Fibroblast of skin of right quadriceps (primary cell): ENCODE measurements at places on chromosomes 7 and 10.

- no peak for DNase-seq
These were observed 14.4 kb upstream of the ITGB1 start for GRCh38 chr10:32972460-32972859.

GRCh38 chr7:140923358-140924006, 1.2 kb downstream of the BRAF start:
- no peak for DNase-seq

DNA sequence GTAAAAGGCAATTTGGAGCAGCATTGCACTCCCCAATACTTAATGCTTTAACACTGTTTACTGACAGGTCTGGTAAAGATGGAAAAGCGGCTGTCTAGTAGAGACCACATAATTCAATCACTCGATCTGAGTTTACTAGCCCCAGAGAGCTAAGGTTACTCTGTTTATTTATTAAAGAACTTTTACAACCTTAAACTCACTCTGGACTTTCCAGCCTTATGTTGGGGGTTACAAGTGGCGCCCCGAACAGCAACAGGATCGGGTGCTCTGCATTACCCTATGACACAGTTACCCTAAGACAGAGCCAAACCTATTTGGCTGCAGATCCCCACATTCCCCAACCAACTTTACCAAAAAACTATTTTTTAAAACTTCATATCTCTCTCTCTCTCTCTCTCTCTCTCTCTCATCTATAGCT, 43.9 kb downstream of the MRPS24 start:
- no peak for DNase-seq

- no peak for DNase-seq
These were observed 27.9 kb upstream of the ABLIM1 start for GRCh38 chr10:114686013-114686412.

DNA sequence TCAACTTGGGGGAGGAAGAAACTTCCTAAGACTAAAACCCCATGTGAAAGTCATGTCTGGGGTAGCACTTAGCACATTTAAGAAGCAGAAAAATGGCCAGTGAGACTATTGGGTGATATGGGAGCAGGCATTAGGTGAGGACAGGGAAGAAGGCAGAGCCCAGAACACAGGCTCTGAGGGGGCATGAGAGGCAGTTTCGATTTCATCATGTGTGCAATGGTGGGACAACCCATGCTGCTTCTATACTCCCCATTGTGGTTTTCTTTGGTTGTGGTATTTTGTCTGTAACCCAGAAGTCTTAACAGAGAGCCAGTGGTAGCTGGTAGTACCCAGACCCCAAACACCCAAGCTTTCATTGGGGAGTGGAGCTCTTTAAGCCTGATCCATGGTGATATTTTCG, 752.0 kb downstream of the GRID1 start:
- DNase-seq: no peak

DNA sequence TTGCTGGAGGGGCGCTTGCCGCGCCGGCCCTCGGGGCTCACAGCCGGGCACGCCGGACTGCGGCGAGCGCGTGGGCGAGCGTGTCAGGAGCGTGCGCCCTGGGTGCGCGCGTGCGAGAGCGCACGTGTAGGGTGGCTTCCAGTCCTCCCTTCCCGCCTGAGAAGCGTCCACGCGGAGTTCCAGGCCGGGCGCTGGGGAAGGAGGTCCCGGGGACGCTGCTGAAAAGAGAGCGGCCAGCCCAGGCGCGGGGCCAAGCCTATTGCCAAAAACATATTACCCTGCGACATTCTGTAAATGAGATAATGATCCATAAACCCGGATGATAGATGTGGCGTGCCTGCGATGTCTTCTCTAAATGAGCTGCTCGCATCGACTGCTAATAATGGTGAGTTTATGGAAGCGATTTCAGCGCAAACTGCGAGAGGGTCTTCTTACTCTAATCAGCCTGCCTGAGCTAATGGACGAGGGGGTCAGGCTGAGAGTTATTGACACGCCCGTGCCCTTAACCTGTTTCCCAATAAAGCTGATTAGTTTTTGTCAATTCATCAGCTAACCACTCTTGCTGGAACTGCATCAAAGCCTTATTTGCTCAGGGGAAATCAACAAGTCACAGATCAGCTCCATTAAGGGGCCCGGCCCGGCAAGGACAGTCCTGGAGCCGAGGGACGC, 8.0 kb upstream of the MNX1 start:
- DNase-seq: no peak

GRCh38 chr10:33211106-33211878, 123.2 kb downstream of the NRP1 start:
- peak; percentile 82 for DNase-seq

- DNase-seq: no peak
These were observed 140.8 kb upstream of the GRB10 start for GRCh38 chr7:50923476-50923875.

DNA sequence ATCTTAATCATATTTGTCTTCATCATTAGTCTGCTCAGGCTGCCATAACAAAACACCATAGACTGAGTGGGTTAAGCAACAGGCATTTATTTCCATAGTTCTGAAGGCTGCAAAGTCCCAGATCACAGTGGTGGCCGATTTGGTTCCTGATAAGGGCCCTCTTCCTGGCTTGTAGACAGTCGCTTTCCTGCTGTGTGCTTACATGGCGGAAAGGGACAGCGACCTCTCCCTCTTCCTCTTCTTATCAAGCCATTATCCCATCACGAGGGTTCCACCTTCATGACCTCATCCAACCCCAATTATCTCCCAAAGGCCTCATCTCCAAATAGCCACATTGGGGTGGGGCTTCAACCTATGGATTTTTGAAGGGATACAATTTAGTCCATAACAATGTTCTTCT, 84.0 kb downstream of the LYZL1 start:
- DNase-seq: no peak

GRCh38 chr10:80540136-80540535, 2.4 kb downstream of the SH2D4B start:
- no peak for DNase-seq

DNA sequence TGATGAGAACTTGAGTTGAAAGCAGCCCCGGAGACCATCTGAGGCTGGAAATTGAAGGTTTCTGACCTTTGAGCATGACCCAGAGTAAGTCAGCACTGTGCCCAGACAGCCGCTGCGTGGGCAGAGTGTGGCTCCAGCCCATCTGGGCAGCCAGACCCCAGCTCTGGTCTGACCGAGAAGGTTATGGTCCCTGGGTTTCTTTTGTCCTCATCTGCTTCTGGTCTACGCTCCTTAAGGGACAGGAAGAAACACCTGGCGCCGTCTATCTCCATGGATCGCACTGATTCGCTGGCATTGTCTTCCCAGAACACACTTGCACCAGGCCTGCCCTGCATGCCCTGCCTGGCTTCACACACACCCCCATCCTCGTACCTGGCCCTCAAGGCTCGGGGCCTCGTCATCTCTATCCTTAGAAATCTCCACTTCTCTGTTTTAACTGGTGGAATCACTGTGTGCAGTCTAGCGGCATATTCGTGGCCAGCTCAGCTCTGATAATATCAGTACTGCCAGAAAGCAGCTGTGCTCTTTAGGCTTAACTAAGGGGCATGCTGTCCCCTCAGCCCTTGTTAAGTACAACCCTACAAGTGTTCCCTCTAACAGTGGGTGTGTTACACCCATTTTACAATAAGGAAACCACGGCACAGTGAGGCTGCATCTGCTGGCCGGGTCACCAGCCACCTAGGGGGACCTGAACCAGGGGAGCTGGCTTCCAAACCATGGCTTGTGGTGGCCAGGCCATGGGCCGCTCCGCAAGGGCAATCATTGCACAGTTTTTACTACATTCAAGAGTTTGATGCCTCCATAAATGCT, 127.7 kb downstream of the ADCY1 start:
- DNase-seq: no peak

DNA sequence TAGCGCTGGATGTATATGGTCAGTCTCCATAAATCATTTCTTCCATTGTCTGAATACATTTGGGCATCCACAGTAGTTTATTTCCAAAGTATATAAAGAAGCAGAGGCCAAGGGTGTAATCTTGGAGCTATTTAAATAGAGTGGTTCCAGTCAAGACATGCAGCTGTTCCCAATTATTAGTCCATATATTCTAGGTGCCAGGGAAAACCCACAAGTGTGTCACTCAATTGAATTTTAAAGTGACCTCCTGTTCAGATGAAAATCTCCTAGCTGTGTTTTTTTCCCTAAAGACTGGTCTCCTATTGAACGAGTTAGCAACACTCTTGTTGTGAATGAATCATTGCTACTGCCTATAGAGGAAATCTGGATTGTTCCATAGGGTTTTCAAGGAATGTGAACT, 260.2 kb upstream of the BMPER start:
- peak; percentile 79 for DNase-seq

- peak; percentile 69 for DNase-seq
These were observed 234.5 kb downstream of the PARD3 start for GRCh38 chr10:34580643-34581042.

DNA sequence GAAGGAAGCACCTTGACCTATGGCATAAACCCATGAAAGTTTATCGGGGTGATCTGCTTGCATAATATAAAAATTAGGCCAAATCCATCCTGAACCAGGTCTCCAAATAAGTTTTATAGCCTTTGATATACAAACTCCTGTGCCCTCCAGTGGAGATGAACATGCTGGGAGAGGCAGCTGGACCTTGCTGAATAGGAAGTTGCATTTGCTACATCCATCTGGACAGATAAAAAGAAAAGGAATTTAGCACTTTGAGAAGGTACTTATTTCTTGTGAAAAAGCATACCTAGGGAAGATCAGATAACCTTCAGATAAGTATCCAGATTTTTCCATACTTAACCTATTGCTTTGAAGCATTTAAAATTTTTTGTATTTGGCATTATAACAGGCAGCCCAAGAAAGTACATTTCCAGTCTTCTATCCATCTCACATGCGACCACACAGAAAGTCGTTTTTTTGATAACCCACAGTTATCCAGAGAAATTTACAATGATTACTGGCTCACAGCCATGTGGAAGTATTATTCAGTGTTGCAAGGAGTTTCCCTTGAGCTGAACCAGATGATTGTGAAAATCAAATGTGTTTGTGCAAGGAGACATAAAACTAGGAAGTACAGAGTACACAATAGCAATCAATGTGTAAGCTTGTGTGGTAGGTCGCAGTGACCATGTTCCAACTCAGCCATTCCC, 124.4 kb upstream of the STK17A start:
- no peak for DNase-seq

GRCh38 chr7:151245360-151246101, 3.0 kb downstream of the SMARCD3 start:
- no peak for DNase-seq

DNA sequence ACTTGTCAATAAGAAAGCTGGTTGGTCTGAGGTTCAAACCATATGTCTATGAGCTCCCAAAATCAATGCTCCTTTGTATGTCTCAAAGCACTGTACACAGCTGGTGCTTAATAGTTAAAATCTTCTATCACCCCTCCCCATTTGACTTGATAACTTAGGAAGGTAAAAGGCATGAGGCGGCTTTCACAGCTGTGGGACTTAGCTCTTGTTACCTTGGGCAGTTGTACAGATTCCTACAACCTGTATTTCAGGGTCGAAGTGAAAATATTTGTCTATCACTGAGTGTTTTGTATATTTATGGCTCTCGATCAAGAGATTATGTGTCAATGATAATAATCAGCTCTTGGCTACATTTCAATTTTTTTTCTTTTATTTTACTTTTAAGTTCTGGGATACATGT, 992 bp upstream of the KIFBP start:
- no peak for DNase-seq

GRCh38 chr10:113108194-113108835, 158.3 kb downstream of the TCF7L2 start:
- no peak for DNase-seq

DNA sequence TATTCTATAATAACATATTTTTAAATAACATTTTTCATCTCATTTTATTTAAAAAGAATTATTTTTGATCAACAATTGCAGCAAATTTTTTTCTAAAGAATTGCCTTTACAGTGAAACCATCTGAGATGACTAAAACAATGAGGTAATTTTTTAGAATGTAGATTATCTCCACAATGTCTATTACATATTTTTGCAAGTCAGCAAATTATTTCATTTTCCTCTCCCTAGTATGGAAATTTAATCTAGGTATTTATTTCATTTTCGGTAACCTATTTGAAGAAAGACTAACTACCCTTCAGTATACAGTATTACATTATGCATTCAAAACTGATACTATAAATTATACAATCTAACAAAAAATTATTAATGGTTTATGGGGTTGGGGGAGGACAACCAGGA, 213.2 kb upstream of the SP4 start:
- DNase-seq: no peak

DNA sequence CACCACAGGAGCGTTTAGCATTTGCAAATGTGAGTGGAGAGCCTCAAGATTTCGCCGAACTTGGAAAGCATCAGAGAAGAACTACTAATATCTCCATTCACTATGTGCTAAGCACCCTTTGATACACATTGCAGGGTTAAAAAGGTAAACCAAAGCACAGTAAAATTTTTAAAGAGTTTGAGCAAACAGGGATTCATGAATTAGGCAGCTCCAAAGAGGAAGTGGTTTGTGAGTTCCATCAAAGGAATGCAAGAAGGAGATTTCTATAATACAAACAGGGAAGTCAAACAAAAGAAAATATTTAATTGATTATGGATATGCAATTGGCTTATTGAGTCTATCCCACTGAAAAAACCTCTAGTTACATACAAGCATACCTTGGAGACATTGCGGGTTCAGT, 81.1 kb upstream of the TMEM72 start:
- peak; percentile 73 for DNase-seq

- no peak for DNase-seq
These were observed 33.1 kb downstream of the SCRN1 start for GRCh38 chr7:29956487-29956836.

DNA sequence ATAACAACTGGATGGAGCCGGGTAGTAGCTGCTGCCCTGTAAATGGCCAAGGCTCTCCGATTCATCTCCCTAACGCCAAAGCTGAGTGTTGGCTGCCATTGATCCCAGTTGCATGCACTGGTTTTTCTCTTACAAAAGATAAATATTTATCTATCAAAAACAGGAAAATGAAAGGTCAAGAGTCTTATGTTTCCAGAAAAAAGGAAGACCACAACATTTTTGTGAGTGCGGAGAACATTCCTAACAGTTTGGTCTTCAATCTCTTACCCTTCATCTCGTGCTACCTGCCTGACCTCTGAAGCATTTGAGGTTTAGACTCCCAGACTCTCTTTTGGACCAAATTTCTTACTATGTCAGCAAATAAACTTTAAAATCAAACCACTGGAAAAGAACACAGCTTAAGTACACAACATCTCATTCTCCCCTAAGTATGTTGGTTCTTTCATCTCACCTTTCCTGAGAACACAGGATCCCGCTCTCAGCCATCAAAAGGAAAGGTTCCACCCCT, 61.6 kb downstream of the SORBS1 start:
- no peak for DNase-seq
